Fibroblast of skin of right quadriceps (primary cell): ENCODE measurements at places on chromosomes 12 and 14.

DNA sequence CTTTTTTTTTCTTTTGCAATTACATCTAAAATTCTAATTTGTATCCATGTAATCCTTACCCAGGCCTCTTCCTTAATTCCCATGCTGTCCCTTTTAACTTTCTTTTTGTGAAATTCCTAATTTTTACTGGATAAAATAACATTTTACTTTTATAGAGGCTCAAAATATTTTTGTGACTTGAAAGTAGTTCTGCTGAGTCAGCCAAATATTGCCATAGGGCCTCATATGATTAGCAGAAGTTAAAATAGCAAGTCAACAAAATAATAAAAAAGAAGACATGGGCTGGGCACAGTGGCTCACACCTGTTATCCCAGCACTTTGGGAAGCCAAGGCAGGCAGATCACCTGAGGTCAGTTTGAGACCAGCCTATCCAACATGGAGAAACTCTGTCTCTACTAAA lies 2.0 kb downstream of the C3AR1 start:
- no peak for DNase-seq

DNA sequence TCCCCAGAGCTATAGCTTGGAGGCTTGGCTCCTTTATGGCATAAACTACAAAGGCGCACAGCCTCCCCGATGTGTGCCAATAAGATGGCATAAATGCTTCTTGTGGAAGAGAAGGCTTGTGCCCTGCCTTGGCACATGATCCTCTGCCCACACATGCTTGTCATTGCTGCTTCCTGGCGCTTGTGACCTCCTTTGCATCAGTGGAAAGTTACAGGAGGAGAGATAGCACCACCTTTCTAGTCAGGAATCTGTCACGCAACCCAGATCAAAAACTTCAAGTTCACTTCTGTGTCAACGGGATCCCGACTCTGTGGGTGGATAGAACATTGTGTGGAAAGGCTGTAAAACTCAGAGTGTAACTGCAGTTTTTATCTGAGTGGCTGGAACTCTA lies 183.8 kb upstream of the HIF1A start:
- no peak for DNase-seq

GRCh38 chr12:111395336-111396187 lies 10.2 kb upstream of the SH2B3 start:
- DNase-seq: no peak

GRCh38 chr12:32115404-32116104 lies 8.9 kb downstream of the BICD1 start:
- peak; percentile 99 for DNase-seq

GRCh38 chr12:124338448-124338847 lies 43.6 kb downstream of the RFLNA start:
- DNase-seq: no peak

DNA sequence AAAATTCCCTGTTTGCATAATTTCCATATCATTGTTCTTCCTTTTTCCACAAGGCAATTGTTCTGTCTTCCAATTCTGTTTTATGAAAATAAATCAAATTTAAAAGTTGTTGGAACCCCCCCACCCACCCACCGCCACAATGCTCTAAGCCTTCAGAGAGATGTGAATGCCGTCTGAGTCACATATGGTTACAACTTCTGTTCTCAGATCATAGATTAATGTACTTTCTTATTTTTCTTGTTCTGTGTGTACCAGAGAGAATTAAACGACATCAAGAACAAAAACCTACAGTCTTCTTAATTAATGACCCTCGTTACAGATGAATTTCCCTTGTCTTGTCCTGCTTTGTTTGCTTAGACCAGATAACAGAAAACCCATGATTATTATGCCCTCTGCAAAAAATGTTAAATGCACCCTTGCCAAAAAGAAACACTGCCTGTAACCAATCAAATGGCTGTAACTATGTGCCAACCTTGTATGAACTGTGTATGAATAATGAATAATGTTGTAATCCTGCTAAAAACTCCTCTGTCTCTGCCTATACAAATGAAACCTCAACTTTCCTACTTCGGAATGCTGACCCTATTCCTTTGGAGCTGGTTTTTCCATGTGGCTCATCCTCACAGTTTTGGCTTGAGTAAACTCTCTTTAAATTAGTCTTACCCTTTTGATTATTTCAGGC lies 14.0 kb downstream of the OR6S1 start:
- DNase-seq: no peak

DNA sequence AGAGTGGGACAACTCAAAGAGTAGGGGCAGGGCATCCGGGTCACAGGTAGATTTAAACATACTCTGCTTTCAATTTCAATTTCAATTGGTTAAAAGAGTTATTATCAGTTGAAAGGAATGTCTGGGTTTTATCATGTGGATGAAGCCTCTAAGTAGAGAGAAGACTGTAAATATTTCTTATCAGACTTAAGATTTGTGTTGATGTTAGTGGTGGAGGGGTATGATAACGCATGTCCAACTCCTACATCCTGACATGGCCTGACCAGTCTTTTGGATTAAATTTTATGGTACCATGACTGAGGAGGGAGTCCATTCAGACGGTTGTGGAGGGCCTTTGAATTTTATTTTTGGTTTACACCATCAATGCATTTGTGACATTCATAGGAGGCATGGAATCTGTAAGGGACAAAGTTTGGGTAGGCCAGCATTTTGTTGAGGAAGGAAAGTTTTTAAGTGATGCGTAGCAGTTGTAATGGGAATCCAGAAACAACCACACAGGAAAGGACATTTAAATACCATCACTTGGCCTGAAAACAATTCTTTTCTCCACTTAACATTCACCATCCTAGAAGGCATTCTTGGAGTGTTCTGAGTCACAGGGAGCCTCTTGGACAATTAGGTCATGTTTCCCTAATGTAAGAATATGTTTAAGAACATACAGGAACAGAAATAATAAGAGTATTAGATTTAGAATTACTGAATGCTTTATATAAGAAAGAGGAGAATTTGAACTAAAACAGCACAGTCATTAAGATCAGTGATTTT lies 371.9 kb downstream of the ATP23 start:
- DNase-seq: peak; percentile 88

DNA sequence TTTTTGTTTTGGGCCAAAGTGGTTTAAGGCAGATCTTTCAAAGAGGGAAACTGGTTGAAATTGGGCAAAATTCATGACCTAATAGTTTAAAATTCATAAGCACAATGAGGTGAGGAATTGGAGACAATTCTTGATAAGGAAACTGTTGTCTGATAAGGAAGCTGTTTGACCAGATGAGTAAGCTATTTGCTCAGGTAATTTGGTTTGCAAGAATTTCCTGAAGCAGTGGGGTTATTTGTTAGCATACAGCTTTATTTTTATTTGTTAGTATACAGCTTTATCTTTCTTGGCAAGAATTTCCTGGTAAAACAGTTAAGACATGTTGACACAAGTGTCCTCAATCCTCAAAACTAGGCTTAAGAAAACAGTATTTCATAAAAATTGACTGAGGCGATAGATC lies 559.0 kb downstream of the GALC start:
- DNase-seq: no peak

GRCh38 chr12:47145188-47145587 lies 65.4 kb upstream of the AMIGO2 start:
- no peak for DNase-seq

DNA sequence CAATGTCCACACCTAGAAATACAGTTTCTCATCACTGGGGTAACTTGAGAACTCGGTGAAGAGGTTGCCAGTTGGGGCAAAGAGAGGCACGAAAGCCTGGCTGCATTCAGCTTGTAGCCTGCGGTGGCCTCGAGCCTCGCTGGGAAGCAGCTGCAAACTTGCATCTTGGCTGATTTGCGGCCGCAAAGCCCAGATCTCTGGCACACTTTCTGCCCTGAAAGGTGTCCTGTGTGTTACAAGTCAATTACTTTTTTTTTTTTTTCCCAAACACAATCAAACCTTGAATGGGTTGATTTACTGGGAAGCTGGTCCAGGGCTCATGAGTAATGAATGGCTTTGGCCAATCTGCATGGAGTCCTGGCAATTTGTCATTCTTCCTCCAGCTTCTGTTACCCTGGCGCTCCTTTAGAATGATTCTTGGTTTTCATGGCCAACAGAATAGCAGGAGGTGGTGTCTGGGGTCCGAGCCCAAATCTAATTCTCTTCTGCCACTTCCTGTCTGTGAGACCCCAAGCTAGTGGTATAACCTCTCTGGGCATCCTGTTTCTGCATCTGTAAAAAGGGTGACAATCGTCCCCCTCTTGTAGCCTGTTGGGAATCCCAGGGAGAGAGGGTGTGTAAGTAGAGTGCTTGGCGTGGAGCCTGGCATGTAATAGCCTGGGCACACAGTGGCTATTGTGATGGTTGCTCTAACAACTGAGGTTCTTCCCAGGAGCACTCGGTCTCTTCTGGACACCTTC lies 6.7 kb downstream of the BCL7A start:
- peak; percentile 18 for DNase-seq

DNA sequence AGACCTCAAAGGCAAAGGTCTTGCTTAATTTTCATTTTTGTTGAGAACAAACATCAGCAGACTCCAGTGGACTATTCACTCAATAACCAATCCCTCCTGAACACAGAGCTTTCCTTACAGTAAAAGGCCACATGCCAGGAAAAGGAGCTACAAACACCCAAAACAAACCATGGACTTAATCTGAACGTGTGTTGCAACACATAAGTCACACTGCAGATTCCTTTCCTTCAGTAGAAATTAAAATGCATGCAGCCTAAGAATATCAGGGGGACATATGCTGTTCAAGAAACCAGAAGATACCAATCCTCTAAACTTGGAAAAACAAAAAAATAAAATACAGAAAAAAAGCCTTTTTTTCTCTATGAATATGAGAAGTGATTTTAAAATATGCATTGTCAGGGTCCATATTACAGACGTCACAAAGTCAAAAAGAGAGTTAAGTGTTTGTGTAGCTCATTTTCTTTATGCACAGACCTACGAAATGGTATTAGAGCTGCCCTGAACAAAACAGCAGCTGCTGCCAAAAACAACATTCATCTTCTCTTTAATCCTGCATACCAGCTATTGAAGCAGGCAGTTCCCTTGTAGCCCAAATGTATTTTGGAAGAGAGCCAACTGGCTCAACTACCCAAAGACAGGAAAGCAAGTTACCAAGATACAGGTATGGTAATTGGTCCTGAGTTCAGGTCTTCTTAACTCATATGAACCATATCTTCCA lies 26.2 kb downstream of the KITLG start:
- DNase-seq: peak; percentile 82

GRCh38 chr14:72663956-72664650 lies 229.8 kb downstream of the DPF3 start:
- no peak for DNase-seq

- no peak for DNase-seq
Observed at GRCh38 chr12:34400986-34401658, 378.8 kb downstream of the ALG10 start.

DNA sequence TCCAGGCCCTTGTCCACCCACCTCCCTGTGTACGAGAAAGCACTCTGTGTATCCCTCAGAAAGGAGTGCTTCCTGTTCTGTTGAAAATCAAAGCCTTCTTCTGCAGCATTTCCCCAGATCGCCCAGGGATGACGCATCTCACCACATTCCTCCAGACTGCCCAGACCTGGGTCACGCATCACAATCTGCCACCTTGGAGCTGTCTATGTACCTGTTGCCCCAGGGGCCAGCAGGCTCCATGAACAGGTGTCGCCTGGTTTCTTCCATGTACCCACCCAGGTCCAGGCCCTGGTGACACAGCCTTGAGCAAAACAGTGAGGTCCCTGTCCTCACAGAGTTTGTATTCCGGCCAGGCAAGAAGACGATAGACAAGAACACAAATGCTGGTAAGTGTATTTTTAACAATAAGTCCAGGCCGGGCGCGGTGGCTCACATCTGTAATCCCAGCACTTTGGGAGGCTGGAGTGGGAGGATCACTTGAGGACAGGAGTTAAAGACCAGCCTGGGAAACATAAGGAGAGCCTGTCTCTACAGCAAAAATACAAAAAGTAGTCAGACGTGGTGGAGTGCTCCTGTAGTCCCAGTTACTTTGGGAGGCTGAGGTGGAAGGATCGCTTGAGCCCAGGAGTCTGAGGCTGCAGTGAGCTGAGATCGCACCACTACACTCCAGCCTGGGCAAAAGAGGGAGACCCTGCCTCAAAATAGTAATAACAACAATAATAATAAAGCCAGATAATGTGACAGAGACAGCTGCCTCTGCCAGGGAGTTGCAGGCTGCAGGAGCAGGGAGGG lies 6.8 kb upstream of the PPP1R13B start:
- DNase-seq: no peak

DNA sequence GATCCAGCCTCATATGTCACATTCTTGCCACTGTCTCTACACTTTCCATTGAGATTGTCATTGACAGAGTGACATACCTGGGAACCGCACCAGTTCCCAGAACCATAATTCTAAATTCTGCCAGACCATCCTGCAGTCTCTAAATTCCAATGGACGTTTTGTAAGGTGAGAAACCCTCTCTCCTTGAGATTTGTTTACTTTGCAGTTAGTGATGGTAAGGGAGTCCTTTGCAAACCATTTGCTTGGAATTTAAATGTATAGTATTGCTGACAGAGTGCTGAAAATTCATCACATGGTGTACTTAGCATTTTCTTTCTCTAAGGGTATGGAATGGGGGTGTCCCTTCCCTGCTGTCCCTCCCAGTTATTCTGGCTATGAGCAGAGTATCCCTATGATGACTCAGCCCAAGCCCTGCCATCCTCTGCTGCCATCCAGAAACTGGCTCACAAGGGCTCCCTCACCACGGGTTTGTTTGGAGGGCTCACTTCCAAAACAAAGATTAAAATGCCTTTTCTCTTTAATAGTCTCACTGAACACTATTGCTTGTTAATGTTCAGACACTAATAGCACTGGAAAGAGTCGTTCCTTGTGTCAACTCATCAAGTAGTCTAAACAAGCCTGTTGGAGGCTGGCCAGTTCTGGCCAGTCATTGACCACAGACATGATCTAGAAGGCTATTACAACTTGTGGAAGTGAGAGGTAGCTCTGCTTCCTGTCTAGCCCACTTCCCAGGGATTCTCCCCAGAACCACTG lies 129.0 kb upstream of the HMGA2 start:
- DNase-seq: peak; percentile 97

DNA sequence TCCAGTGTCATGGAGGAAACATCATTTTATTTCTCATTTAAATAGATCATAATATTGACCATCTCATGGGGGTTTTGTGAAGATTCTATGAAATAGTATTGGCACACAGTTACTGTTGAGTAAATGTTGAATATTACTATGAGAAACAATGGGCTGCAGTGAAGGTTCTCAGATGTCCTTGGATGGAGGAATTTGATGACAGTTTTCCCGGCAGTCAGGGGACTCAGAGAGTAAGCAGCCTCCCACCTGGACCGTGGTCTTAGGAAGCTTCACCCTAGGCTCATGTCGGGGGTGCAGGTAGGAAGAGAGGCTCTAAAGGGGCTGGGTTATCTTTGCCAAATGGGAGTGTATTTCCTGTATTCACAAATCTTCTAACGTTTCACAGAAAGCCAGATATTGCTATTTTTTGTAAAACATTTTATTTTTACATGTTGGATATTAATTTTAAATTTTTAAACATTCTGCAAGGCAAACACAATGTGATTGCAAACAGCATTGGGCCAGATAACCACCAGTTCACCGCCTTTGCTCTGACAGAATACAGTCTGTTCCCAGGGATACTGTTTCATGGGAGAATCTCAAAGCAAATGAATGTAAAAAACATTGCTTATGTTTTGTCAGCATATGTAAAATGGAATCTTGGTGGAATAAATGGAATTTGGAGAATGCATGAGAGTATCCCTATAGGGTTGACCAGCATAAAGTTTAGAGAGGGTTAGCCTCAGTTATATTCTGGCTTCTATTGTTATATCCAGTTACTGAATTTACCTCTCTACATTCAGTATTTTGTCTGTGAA lies 380.8 kb upstream of the TMEM132C start:
- no peak for DNase-seq

GRCh38 chr14:81113176-81113575 lies 107.6 kb downstream of the GTF2A1 start:
- no peak for DNase-seq

- DNase-seq: no peak
Observed at GRCh38 chr12:120748242-120748641, 22.6 kb downstream of the ACADS start.
